ENCODE measurements at places on chromosomes 3 and 15. TPM values are rescaled to one million over a fixed set of nuclear protein-coding genes. Genes with fewer than 3 reads are reported as not detected.

The LIPC gene
- 0.80 TPM for total RNA-seq

The STAB1 gene
- total RNA-seq = 47.5 TPM

The CELSR3 gene
- 0.92 TPM for total RNA-seq

The SUMF1 gene
- 24.7 TPM for total RNA-seq

The LAMB2 gene
- total RNA-seq = 681 TPM

The CCR3 gene
- not detected for total RNA-seq

The FGD5 gene
- total RNA-seq = 13.0 TPM

The PIGZ gene
- total RNA-seq = not detected

The CCR8 gene
- total RNA-seq = not detected

The RTP3 gene
- total RNA-seq = not detected

The TEX55 gene
- total RNA-seq = not detected

The IFT80 gene
- 33.3 TPM for total RNA-seq

The DHX30 gene
- total RNA-seq = 50.3 TPM

The ZCWPW2 gene
- 2.1 TPM for total RNA-seq

The KNG1 gene
- total RNA-seq = 0.52 TPM

The VWA5B2 gene
- total RNA-seq = 0.42 TPM

The KBTBD8 gene
- total RNA-seq = 0.12 TPM

The ZNF80 gene
- total RNA-seq = not detected

The GREM1 gene
- 0.30 TPM for total RNA-seq

The PIAS1 gene
- 65.5 TPM for total RNA-seq
